Panc1 (cell line): ENCODE measurements at places on chromosomes 1 and 21.

- peak overlapping the region; percentile 99 for H3K27ac ChIP-seq
- peak overlapping the region; percentile 100 for H3K4me3 ChIP-seq
- peaks cover 3% of the 10 kb centered on the region; the same call in 1 of the 2 replicates for H3K36me3 ChIP-seq
- no peaks in the 10 kb centered on the region for H3K27me3 ChIP-seq
- H3K4me1 ChIP-seq, result peaks cover 42% of the 10 kb centered on the region
These were observed 683 bp upstream of the ZNF436 start for GRCh38 chr1:23370330-23370708.

- H3K4me1 ChIP-seq, result no peaks in the 10 kb centered on the region
- no peak overlapping the region for H3K4me3 ChIP-seq
- H3K27me3 ChIP-seq, result no peaks in the 10 kb centered on the region; the same call in 1 of the 2 replicates
- H3K36me3 ChIP-seq, result no peaks in the 10 kb centered on the region
These were observed 206.5 kb upstream of the AJAP1 start for GRCh38 chr1:4447778-4448420.

GRCh38 chr1:53107090-53107489 is 35.3 kb downstream of the SLC1A7 start:
- H3K4me3 ChIP-seq, result no peak overlapping the region
- no peaks in the 10 kb centered on the region for H3K27me3 ChIP-seq
- no peaks in the 10 kb centered on the region for H3K36me3 ChIP-seq
- no peak for DNase-seq
- H3K27ac ChIP-seq, result peak overlapping the region; percentile 77
- H3K4me1 ChIP-seq, result peaks cover 25% of the 10 kb centered on the region

DNA sequence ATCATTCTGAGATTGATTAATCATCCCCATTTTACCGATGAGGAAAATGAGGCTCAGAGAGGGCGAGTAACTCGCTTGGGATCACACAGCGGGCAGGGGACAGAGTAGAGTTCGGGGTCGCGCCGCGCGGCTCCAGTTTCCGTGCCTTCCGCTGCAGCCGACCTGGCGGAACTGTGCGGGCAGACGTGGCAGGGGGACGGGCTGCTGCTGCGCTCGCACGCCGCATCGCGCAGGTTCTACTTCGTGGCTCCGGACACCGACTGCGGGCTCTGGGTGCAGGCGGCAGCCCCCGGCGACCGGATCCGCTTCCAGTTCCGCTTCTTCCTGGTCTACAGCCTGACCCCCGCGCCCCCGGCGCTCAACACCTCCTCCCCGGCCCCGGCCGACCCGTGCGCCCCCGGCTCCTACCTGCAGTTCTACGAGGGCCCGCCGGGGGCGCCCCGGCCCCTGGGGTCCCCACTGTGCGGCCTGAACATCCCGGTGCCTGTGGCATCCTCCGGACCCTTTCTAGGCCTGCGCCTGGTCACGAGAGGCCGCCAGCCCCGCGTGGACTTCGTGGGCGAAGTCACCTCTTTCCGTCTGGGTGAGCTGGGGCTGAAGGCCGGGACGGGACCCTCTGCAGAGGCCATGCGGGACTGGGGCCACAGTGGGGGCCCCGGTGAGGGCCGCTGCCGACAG is 2.3 kb downstream of the LDLRAD2 start:
- H3K27ac ChIP-seq, result no peak overlapping the region
- no peaks in the 10 kb centered on the region for H3K27me3 ChIP-seq
- no peaks in the 10 kb centered on the region for H3K36me3 ChIP-seq

DNA sequence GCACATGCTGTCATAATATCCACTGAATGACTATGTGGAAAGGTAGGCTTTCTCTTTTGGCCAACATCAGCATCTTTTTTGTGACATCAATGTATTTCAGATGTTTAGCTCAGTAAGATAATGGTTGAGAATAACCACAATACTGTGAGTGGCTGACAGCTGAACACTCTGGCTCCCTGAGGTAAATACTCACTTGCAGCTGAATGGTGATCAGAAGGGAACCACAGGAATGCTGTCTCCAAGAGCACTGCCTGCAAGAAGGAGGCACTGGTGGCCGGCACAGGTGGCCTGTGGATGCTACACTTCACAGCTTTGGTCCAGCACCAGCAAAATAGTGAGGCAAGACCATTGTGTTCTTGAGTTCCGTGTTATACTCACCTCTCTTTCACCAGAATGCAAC is 118.7 kb upstream of the PPM1J start:
- no peaks in the 10 kb centered on the region for H3K4me1 ChIP-seq
- H3K27ac ChIP-seq, result no peak overlapping the region
- H3K36me3 ChIP-seq, result no peaks in the 10 kb centered on the region
- no peak overlapping the region for H3K4me3 ChIP-seq
- no peak for DNase-seq

DNA sequence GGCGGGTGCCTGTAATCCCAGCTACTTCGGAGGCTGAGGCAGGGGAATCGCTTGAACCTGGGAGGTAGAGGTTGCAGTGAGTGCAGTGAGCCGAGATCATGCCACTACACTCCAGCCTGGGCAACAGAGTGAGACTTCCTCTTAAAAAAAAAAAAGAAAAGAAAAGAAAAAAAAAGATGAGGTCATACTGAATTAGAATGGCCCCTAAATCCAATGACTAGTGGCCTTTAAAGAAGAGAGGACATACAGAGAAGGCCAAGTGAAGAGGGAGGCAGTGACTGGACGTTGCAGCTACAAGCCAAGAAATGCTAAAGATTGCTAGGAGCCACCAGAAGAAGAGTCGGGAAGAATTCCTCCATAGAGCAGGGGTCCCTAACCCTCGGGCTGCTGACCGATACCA is 76.9 kb upstream of the TIAM1 start:
- no peak overlapping the region for H3K27ac ChIP-seq
- H3K36me3 ChIP-seq, result no peaks in the 10 kb centered on the region
- no peaks in the 10 kb centered on the region for H3K4me1 ChIP-seq
- no peak for DNase-seq
- H3K4me3 ChIP-seq, result no peak overlapping the region

DNA sequence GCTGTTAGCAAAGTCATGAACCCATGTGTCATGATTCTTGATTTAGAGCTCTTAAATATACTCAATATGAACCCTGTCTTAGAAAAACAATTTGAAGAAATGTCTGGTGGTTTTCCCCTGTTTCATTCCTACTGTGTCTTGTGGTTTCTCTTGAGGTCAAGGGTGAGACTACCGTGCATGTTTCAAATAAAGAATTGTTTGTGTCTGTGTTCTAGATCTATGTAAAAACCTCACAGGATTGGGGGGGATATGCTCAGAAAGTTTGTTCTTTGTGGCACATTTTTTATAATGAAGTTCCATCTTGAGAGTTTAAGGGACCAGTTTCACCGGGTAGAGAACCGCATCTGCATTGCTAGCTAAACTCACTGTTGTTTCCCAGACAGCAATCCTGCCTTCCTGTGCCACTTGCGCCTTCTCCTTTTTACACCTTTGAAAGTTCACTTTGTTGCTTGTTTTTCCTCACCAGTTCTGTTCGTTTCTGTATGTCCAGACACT is 30.9 kb upstream of the CACYBP start:
- no peak overlapping the region for H3K4me3 ChIP-seq
- H3K4me1 ChIP-seq, result no peaks in the 10 kb centered on the region
- H3K27ac ChIP-seq, result no peak overlapping the region
- no peak for DNase-seq
- H3K27me3 ChIP-seq, result no peaks in the 10 kb centered on the region
- H3K36me3 ChIP-seq, result no peaks in the 10 kb centered on the region
